ENCODE measurements at places on chromosomes 2 and 18. TPM values are rescaled to one million over a fixed set of nuclear protein-coding genes. Genes with fewer than 3 reads are reported as not detected.

DNA sequence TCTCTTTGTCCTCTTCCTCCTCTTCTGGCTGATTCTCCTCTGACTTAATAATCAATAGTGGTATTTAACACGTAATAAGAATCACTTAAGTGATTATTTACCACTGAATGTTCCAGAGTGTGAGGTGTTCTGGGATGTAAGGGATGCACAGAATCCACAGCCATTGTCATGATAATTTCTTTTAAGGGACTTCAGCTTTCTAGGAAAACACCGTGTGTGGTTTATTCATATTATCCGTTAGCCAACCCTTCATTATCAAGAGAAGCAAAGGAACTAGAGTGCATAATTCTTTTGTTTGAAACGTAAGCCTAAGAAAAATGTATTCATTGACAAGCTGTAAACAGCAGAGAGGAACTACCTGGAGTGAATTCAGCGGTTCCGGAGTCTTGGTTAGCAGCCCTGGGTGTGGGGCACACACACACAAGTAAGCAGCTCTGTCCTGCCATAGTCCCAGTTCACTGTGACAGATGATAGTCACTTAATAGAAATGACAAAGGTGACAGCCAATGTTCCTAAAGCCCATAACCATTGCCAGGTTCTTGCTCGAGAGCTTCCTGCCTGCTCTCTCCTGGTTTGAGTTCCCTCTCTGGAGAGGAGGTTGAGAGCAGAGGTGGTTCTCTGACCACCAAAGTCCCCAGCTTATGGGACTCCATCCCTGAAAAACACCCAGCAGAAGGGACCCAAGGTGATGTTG lies 101.9 kb downstream of the ACOXL start:
- no peak for DNase-seq

- no peak for DNase-seq
Measured at GRCh38 chr2:72129681-72130340, 17.9 kb downstream of the CYP26B1 start.

DNA sequence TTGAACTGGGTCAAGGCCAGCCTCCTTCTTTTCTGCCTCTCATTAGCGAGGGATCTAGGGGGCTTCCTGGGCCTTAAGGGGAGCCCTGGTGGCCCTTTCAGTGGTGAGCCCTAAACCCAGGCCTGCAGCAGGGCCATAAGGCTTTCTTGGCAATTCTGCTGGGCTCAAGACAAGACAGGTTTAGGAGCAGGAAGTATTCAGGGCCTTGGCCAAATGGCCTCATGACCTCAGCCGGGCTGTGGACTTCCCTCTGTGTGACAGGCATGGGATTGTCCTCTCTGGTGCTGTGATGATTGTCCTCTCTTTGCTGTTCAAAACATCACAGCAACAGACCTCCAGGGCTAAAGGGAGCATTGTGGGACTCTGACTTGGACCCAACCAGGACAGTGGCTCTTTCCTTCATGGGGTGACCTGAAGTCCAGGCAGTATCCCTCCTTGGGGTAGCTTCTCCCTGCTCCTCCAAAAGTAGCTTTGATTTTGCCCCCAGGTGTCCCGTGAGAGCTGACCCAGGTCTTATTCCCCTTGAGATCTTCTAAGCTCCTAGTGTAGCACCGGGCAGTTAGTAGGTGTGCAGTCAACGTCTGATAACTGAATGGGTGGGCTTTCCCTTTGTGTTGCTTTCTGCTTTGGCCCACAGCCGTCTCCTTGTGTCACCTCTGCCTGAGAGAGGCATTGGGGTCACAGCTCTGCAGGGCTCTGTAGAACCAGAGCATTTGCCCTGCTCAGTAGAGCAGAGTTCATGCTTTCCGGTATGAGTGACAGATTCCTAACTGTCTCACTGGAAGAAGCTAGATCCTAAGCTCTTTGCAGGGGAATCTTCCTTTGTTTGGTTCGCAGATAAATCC lies 14.7 kb downstream of the FOSL2 start:
- no peak for DNase-seq

The KLHL29 gene
- 0.13 TPM for total RNA-seq

The DAPL1 gene
- total RNA-seq: not detected

All from CD8-positive, alpha-beta memory T cell (primary cell).